ENCODE measurements at places on chromosomes 3 and 15.

DNA sequence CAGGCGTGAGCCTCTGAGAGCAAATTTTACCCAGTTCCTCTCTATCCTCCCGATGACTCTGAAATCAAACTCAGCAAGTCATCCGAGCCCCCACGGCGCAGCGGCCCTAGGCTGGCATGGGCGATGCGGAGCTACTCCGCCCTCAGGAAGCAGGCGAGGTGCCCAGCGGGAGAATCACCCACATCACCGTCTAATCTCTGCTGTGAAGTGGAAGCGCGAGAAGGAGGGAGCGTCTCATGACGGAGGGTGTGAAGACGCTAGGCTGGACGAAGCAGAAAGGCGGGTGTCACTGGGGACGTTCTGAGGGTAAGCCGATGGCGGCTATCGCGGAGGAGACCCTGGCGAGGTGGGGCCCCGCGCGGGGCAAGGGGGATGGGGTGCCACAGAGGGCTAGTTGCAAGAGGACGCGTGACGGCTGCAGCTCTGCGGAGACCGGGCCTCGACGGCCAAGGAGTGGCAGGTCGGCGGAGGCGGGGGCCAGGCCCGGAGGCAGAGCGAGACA lies 9.1 kb upstream of the GNAI2 start:
- peak; percentile 67 for DNase-seq

GRCh38 chr15:78695046-78695671 lies 54.1 kb upstream of the CHRNB4 start:
- DNase-seq, result peak; percentile 18

- DNase-seq, result no peak
Measured at GRCh38 chr3:66904336-66904735, 93.8 kb upstream of the KBTBD8 start.

DNA sequence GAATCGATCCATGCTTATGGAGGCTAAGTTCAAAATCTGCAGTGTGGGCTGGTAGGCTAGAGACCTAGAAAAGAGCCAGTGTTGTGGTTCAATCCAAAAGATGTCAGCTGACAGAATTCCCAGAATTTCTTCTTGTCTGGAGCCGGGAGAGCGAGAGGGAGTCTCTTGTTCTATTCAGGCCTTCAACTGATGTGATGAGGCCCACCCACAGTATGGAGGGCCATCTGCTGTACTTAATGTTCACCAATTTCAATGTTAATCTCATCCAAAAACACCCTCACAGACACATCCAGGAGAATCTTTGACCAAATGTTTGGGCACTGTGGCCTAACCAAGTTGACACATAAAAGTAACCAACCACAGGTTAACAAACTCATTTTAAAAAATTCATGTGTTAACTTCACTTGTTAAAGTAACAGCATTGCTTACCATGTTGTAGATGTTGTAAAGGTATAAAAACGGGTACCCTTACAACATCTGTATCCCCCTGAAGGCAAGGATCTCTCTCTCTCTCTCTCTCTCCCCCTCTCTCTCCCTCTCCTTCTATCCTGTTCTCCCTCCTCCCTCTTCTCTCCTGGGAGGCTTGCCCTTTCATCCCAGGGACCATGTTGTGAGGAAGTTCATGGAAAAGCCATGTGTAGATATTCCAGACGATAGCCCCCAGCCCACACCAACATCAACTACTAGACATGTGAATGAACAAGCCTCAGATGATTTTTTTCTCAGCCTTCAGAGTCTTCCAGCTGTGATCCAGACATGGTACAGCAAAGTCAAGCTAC lies 66.4 kb upstream of the CHD2 start:
- DNase-seq, result no peak

GRCh38 chr3:57951066-57951882 lies 56.9 kb upstream of the FLNB start:
- peak; percentile 86 for DNase-seq

DNA sequence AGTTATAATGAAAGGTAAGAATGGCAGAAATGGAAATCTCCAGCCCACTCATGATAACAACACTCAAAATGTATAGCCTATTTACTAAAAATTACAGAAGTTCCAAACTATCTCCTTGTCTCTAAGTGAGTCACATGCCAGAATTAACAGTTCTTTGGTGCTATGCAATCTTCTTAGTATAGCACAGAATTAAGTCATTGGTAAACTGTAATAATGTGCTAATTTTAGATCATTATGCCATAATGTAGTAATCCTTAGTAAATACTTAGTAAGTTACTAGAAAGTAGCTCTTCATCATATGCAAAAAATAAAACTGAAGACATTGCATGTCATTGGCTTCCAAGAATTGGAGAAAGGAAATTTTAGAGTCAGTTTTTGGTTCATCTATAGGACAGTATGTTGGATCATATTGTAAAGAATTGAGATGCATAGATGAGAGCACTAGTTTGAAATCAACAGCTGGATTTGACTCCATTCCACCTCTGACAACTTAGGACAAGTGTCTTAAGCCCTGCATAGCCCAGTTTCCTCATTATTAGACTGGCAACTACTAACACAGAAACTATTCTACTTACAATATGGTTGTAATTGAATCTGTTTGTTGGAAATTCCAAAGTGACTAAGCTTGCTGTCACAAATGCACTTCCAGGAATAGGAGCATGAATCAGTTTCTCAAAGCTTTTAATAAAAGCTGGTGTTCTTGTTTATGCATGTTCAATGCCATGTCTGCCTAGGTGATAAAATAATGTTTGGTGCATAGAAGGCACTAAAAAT lies 40.1 kb upstream of the CD47 start:
- no peak for DNase-seq

- DNase-seq, result no peak
Measured at GRCh38 chr3:49124991-49125670, 4.5 kb upstream of the USP19 start.

- DNase-seq, result no peak
Measured at GRCh38 chr3:94596887-94597566, 534.2 kb downstream of the NSUN3 start.

DNA sequence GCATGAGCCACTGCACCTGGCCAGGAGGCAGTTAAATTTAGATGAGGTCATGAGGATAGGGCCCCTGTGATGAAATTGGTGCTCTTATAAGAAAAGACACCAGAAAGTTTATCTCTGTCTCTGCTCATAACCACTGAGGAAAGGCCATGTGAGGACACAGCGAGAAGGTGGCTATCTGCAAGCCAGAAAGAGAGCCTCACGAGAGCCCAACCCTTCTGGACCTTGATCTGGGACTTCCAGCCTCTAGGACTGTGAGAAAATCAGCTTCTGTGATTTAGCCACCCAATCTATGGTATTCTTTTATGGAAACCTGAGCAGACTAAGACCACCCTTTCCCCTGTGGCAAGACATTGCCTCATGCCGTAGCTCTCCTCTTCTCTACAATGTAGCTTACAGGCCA lies 337.6 kb downstream of the THSD4 start:
- no peak for DNase-seq

GRCh38 chr3:69121513-69121912 lies 882 bp downstream of the LMOD3 start:
- no peak for DNase-seq

DNA sequence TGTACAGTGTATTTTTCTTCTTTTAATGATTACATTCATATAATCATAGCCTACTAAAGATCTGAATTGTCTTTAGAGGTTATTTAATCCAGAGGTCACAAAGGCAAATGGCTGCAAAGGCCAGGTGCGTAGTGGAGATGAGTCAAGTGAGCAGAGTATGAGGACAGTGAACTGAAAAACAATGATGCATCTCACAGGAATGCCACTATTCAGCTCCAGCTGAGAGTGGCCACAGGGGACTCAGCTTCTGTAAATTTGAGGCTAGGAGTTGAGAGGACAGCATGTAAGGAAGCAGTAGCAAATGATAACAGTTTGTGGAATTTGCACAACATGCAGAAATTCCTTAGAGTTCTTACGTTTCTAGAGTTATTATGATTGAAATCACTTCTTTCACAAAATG lies 50.4 kb downstream of the COL6A5 start:
- no peak for DNase-seq

Measured in hematopoietic multipotent progenitor cell treated with erythropoietin and hydrocortisone succinate and interleukin-3 and kit ligand, for 4 days (in vitro differentiated cells).